SIG-M5 (cell line): ENCODE measurements at places on chromosomes 3 and 15.

DNA sequence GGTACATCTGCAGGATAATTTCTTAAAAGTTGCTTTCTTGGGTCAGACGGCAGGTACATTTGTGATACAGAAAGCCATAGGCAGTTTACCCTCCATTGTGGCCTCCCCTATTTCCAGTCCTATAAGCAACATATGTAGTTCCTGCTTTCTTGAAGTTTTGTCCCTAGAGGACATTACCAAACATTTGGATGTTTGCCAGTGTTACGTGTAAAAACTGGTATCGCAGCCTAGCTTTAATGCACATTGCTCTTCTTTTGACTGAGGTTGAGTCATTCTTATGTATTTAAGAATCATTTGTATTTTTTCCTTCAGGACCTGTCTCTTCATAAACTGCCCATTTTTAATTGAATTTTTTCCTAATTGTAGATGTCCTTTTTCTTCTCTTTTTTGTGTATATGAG is 114.3 kb downstream of the DIPK2A start:
- DNase-seq: no peak

DNA sequence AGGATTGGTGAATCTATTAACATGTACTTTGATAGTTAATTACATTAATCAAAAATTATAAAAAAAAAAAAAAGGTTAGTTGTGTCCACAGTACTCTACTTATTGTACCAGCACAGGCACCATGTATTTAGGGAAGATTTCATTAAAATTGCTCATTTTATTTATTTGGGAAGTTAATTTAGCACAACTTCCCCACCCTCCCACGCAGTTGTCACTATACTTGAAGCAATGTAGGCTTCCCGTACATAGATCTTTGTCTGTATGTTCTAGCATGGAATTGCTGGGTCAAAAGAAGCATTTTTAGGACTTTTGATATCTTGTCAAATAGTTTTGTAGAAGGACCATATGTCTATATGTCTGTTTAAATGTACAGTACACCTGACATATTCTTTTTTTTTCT is 4.4 kb downstream of the GPR27 start:
- no peak for DNase-seq

DNA sequence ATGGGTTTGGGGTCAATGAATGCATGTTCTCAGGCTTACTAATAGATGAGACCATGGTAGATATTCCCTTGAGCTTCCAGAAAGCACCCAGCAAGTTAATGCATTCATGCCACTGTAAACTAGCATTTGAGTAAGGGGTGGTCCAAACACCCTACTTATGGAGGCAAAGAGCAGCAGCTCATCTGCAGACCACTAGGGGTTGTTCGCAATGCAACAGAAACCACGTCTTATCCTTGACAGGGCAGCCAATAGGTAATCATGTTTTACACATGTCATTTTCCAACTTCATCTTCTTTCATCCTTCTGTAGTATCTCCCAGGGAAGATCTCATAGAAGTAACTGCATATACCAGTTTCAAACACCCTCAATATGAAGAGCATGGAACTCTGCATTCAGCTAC is 330.2 kb downstream of the RORA start:
- DNase-seq: no peak

GRCh38 chr3:6264036-6264435 is 596.9 kb upstream of the GRM7 start:
- no peak for DNase-seq

- no peak for DNase-seq
Measured at GRCh38 chr3:10655105-10655504, 149.7 kb upstream of the ATP2B2 start.

GRCh38 chr3:148079370-148079769 is 618.3 kb upstream of the AGTR1 start:
- no peak for DNase-seq

DNA sequence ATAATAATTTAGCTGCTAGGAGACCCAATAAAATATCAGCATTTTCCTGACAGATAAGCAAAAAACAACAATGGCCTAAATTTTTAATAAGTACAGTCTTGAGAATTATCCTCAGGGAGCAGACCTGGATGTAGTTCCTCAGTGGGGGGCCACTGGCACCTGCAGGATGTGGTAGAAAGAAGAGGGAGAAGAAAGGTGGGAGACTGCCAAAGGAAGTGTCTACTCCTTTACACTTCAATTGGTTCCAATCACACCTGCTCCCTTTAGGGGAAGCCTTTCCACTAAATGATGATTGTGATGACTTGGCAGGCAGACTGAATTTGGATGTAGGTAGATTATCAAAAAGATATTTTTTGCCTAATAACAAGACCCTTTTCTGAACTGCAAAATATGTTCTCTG is 353.0 kb upstream of the SATB1 start:
- DNase-seq: no peak

GRCh38 chr3:129701161-129701560 is 94.7 kb upstream of the PLXND1 start:
- no peak for DNase-seq

- no peak for DNase-seq
Measured at GRCh38 chr3:177776661-177777101, 579.4 kb upstream of the TBL1XR1 start.

DNA sequence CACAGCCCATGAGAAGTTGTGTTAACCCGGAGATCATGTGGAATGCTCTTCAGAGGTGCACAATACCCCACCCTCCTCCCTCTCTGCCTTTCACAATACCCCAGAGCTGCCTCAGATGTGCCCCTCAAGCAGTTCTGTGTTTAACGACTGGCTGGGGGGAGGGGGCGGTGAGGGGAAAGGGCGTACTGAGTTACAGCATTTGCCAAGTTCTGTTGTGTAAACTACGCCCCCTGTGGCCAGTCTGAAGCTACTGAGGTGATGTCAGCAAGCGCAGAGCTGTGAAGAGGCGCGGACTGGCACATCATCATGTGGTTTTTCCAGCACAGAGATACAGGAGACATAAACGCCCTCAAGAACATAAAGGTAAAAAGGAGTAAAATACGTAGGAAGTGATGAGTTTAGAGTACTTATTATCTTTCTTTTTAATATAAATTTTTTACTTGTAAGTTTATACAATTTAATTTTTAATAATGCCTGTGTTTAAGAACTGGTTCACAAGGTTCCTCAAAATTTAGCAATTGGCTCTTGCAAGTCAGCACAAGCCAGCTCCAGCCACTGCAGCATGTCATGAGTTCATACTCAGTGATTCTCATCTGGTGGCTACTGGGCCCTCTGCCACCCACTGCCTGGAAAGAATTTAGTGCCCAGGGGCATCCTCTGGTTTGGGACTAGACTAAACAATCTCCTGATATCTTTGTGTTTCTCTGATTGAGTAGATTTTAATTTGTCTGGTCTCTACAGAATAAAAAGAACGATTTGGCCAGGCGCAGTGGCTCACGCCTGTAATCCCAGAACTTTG is 1.7 kb downstream of the EPB42 start:
- DNase-seq: no peak

DNA sequence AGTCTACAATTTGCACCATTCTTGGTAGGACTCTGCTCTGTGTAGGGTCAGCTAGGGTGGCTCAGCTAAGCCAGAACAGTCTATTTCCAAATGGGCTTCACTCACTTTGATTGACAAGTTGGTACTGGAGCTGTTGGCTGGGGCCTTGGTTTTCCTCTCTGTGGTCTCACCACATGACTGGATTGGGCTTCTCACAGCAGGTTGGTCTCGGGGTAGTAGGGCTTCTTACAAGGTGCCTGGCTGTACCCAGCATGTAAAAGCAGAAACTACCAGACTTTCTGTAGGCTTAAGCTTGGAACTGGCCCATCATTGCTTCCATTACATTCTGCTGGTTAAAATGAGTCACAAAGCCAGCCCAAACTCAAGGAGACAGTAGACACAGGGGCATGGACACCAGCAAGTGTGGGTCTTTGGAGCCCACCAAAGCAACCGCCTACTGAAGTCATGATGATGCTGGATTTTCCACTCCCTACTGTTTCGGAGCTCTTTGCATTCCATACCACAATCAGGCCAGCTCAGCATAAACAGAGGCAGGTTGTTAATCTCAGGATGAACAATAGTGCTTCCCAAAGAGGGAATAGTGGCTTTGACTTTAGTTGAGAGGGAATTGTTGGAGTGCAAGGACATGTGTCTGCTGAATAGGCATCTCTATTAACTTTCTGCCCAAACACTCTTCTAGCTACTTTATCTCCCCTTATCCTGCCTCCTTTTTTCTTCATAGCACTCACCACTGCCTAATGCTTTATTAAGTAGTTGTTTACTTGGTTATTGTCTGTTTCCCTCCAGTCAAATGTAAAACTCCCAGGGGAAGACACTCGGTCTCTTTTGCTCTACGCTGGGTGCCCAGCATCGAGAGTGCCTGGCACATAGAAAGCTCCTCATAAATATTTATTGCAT is 78.0 kb upstream of the RARB start:
- DNase-seq: no peak

- DNase-seq: no peak
Measured at GRCh38 chr3:54671511-54671910, 256.3 kb downstream of the LRTM1 start.

- DNase-seq: no peak
Measured at GRCh38 chr15:83018436-83018835, 7.0 kb upstream of the C15orf40 start.

- DNase-seq: no peak
Measured at GRCh38 chr15:87817553-87817952, 439.0 kb downstream of the NTRK3 start.

DNA sequence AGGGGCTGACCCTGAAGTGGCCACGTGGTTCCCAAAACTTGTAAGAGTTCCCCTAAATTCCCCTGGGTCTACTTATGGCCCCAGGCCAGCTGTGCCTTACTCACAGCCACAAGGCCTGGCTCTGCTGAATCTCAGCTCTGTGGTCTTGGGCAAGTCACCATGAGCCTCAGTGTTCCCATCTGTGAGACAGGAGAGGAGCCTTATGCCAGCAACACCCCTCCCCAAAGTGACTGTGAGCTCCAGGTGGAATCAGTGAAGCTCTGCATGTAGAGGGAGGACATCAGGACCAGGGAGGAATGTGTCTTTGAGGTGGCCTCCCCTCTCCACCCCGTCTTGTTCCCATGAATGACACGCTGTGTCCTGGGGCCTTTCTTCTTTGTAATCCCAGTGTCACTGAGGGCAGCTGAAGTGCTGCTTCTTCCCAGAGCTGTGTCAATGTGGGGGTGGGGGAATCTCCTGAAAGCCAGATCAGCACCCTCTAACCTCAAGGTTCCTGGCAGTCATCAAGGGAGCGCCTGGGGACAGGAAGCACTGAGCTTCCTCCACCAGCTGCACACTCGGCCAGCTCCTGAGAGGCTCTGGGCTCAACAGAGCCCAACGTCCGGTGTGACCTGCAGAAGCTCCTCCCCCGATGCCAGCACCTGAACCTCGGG is 258.9 kb downstream of the UACA start:
- no peak for DNase-seq

GRCh38 chr15:45921376-45921775 is 286.5 kb downstream of the SQOR start:
- no peak for DNase-seq

GRCh38 chr3:128557531-128558280 is 64.7 kb upstream of the GATA2 start:
- no peak for DNase-seq

- DNase-seq: no peak
Measured at GRCh38 chr3:184912163-184912562, 100.2 kb downstream of the VPS8 start.

DNA sequence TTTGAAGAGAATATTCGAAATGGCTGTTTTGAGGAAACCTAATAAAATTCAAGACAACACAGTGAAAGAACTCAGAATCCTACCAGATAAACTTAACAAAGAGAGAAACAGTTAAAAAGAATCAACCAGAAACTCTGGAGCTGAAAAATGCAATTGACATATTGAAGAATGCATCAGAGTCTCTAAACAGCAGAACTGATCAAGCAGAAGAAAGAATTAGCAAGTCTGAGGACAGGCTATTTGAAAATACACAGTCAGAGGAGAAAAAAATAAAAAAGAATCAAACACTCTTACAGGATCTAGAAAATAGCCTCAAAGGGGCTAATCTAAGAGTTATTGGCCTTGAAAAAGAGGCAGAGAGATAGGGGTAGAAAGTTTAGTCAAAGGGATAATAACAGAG is 13.5 kb downstream of the C3orf33 start:
- DNase-seq: no peak

DNA sequence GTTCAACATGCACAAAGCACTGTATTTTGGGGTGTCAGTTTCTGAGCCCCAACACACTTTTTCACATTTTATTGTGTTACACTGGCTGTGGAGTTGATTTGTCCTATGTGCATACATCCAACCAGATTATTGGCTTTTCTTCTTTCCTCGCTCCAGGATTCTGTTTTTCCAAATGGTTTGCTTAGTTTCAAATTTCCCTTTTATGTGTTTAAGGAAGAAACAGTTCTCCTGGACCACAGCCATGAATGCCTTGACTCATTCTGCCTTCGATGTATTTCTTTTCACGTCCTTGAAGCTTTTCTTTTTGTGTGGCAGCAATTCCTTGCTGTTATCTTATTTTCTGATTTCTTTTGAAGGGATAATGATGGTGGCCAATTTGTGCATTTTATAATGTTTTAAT is 53.8 kb downstream of the CACNA2D3 start:
- no peak for DNase-seq

- no peak for DNase-seq
Measured at GRCh38 chr3:176964661-176965060, 232.6 kb downstream of the TBL1XR1 start.
